ENCODE measurements at places on chromosomes 1 and 21. TPM values are rescaled to one million over a fixed set of nuclear protein-coding genes. Genes with fewer than 3 reads are reported as not detected.
A peak's percentile ranks its signal among the peaks of the same experiment; 100 is the strongest.

The SON gene
- total RNA-seq = 348 TPM

- H3K4me3 ChIP-seq = peak overlapping the region; percentile 90
- H3K27ac ChIP-seq = no peak overlapping the region
- DNase-seq = no peak
- H3K36me3 ChIP-seq = no peaks in the 10 kb centered on the region
- no peaks in the 10 kb centered on the region for H3K27me3 ChIP-seq
Observed at GRCh38 chr1:109040627-109040988, 1.3 kb downstream of the WDR47 start.

- no peaks in the 10 kb centered on the region for H3K27me3 ChIP-seq
- H3K4me1 ChIP-seq = no peaks in the 10 kb centered on the region
- no peaks in the 10 kb centered on the region for H3K36me3 ChIP-seq
- H3K4me3 ChIP-seq = no peak overlapping the region
- no peak for DNase-seq
Observed at GRCh38 chr1:67126111-67126746, 8.5 kb downstream of the C1orf141 start.

- H3K27ac ChIP-seq = no peak overlapping the region
- no peak overlapping the region for H3K4me3 ChIP-seq
- no peaks in the 10 kb centered on the region for H3K27me3 ChIP-seq
- DNase-seq = no peak
Observed at GRCh38 chr21:29242201-29242600, 56.5 kb upstream of the BACH1 start.

GRCh38 chr1:212622906-212623305, 14.3 kb downstream of the ATF3 start:
- DNase-seq = no peak
- H3K27ac ChIP-seq = no peak overlapping the region
- no peaks in the 10 kb centered on the region for H3K4me1 ChIP-seq
- H3K36me3 ChIP-seq = no peaks in the 10 kb centered on the region

The KANK4 gene
- total RNA-seq = not detected

DNA sequence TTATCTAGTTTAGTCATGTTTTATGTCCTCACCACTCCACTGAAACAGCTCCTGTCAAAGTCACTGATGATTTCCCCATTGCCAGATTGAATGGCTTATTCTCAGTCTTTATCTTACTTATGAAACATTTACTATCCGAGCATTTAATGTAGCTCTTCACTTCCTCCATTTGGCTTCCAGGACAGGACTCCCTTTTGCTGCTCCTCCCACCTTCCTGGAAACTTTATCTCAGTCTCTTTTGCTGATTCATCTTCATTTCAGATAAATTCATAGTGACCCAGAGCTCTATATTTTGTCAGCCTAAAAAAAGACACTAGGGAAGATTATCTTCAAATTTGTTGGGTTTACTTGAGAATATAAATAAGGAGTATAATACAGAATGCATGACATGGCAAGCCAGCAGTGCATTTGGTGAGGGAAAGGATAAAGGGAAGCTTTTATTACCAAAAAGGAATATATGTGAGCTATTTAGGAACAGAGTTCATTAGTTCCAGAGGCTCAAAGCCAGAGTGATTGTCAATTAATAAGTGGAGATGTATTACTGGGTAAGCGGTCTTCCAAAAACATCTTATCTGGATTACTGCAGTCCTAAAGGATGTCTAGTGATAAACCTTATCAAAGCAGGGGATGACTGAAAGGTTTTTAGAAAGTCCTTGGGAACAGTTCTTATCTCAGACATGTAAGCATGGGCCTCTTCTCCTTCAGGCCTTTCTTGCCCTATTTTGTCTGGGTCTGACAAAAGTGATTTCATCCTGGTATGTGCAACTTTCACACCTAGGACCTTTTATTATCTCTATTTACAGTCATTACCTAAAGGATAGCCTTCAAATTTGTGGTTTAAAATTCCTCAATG, 25.6 kb downstream of the IL23R start:
- no peaks in the 10 kb centered on the region for H3K36me3 ChIP-seq
- no peak overlapping the region for H3K4me3 ChIP-seq
- no peak for DNase-seq
- H3K27me3 ChIP-seq = no peaks in the 10 kb centered on the region
- H3K27ac ChIP-seq = no peak overlapping the region

DNA sequence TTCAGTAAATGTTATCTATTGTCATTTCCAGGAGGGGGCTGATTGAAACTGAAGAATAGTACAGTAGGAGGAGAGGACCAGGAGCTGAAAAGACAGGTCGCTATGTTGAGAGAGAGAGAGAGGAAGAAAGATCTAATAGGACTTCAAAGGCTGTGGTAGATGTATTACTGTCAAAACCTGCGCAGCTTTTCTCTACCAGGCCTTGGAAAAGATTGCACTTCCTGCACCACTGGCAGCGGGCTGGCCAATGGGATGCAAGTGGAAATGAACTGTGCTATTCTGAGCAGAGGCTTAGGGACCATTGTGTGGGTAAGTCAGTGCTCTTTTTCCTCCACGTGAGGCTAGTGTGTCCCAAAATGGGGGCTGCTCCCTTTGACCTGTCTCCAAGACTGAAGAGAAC, 47.1 kb downstream of the MDM4 start:
- H3K4me3 ChIP-seq = no peak overlapping the region
- peaks cover 11% of the 10 kb centered on the region for H3K4me1 ChIP-seq
- no peak overlapping the region for H3K27ac ChIP-seq
- DNase-seq = no peak
- H3K36me3 ChIP-seq = peaks cover 30% of the 10 kb centered on the region
- no peaks in the 10 kb centered on the region for H3K27me3 ChIP-seq

DNA sequence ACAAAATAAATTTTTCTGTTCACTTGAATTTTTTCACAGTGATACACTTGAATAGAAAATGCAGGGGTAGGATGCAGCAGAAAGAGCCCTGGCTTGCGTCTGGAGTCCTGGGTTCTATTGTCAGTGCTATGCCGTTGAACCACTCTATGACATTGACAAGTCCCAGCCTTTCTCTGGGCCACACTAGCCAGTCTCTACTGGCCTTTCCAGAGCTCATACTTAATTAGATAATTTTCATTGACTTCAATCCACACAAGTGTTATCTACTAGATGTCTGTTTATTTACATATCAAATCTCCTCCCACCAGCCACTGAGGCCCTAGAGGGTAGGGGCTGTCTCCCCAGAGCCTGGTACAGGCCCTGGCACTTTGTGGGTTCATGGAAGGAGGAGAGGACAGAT, 15.5 kb upstream of the CELA3B start:
- H3K4me3 ChIP-seq = no peak overlapping the region
- no peak for DNase-seq
- H3K4me1 ChIP-seq = peaks cover 12% of the 10 kb centered on the region
- no peaks in the 10 kb centered on the region for H3K36me3 ChIP-seq

DNA sequence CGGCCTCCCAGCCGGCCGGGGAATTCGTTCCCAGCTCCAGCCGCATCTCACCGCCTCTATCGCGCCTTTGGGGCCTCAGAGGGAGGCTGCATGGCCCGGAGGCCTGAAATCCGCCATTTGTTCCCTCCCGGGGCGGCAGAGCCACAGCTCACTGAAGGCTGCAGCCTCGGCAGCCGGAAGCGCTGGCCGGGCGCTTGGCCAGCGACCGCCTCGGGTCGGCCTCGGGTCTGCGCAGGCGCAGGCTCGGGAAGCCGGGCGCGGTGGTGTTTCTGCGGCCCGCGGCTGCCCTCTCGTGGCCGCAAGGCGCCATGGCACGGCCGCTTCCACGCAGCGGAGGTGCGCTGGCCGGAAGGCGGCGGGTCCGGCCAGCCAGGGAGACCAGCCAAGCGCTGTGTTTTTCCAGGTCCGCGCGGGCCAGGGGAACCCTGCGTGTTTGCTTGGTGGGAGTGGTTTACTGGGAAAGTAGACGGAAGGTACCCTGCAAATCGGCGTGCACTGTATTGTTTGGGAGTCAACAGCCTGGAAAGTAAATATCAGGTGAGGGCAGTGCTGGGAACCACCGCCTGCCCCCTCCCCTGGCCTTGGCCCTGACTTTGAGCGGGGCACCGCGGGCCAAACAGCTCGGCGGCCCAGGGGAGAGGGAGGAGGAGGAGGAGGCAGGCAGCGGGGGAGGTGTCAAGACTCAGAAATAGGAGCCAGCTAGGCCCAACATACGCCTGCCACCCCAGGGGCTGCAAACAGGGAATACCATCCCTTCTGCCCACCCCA, 52.7 kb upstream of the CD34 start:
- H3K27ac ChIP-seq = peak overlapping the region; percentile 84
- H3K4me3 ChIP-seq = peak overlapping the region; percentile 85
- peak; percentile 90 for DNase-seq
- peaks cover 9% of the 10 kb centered on the region for H3K27me3 ChIP-seq

DNA sequence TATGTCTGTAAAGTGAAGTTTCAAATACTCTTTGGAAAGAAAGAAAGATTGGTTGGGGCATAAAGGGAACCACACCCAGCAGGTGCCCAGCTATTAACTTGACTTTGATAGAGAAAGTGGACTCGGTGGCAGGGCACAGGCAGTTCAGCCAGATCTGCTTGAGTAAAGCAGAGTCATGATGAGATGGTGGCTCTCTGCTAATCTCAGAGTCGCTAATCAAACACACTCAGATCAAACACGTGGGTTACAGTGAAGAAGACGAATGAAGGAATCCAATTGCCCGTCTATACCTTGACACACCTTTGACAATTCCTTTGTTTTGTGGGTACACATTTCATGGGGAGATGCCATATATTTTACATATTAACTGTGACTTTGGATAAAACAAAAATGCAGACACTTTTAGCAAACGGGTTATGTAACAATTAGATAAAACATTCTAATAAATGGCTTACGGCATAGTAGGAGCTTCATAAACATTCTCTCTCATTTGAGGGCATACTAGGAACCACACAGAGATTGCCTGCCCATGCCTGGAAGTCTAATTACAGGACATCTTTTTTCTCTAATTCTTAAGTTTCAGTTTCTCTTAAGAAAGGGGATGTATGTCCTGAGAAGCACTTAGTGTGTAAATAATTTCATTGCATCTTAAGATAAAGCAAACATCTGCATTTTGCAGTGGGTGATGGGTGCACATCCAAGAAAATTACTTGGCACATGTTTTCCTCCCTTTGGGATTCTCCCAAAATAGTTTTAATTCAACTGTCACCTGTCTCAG, 7.2 kb downstream of the CBR1 start:
- no peak overlapping the region for H3K4me3 ChIP-seq
- no peaks in the 10 kb centered on the region for H3K27me3 ChIP-seq
- DNase-seq = no peak
- peaks cover 6% of the 10 kb centered on the region for H3K36me3 ChIP-seq
- peaks cover 8% of the 10 kb centered on the region for H3K4me1 ChIP-seq

DNA sequence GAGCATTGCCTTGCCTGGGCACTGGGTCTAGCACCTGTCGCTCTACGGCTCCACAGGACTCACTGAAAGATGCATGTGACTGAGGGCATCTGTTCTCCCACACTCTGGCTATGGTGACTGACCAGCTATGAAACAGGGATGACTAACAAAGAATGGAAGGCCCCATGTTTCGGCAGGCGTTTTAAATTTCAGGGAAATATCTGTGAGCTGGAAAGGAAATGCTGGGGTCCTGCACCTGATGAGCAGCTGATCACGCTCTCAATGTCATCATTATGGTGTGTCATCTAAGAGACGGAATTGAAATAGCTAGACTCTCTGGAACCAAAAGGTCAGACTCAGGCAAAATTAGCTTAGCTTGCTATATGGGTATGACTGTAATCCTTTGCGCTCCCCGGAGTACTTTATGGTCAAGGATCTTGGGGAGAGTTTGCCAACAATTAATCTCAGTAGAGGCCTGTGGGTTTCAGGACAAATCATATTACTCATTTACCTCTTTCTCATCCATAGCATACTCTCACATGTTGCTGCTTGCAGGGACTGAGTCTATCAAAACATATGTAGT, 24.5 kb upstream of the PALMD start:
- no peaks in the 10 kb centered on the region for H3K4me1 ChIP-seq
- H3K4me3 ChIP-seq = no peak overlapping the region
- no peaks in the 10 kb centered on the region for H3K27me3 ChIP-seq
- H3K36me3 ChIP-seq = no peaks in the 10 kb centered on the region
- no peak for DNase-seq

GRCh38 chr1:158998037-158998780, 11.5 kb upstream of the IFI16 start:
- H3K4me3 ChIP-seq = no peak overlapping the region
- H3K27me3 ChIP-seq = no peaks in the 10 kb centered on the region
- H3K4me1 ChIP-seq = peaks cover 14% of the 10 kb centered on the region
- H3K36me3 ChIP-seq = peaks cover 9% of the 10 kb centered on the region

The CLCA4 gene
- total RNA-seq = not detected

- peaks cover 26% of the 10 kb centered on the region for H3K4me1 ChIP-seq
- peaks cover 25% of the 10 kb centered on the region for H3K27me3 ChIP-seq
- no peaks in the 10 kb centered on the region for H3K36me3 ChIP-seq
- H3K27ac ChIP-seq = no peak overlapping the region
- no peak overlapping the region for H3K4me3 ChIP-seq
Observed at GRCh38 chr1:156112276-156113137, 2.0 kb upstream of the LMNA start.

The CD1B gene
- total RNA-seq = not detected

DNA sequence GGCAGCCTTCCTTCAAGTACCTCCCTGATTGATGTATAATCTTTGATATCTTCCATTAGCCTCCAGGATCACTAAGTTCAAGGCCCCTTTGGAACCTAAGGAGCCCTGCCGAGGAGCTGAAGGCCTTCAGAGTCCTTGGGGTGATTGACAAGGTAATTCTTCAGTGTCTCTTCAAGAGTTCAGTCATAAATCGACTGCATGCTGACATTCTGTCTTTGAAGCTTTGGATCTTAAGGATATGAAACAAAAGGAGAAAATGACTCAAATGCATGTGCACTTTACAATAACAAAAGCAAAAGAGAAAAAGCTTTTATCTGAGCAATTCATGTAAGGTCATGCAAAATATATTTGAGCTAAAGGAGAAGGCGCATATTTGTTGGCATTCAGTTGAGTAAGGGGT, 125.3 kb downstream of the RPS6KC1 start:
- H3K4me1 ChIP-seq = no peaks in the 10 kb centered on the region
- H3K27ac ChIP-seq = no peak overlapping the region
- no peak for DNase-seq
- H3K27me3 ChIP-seq = no peaks in the 10 kb centered on the region

GRCh38 chr1:58548371-58548770, 1.8 kb upstream of the OMA1 start:
- DNase-seq = no peak
- peaks cover 10% of the 10 kb centered on the region for H3K4me1 ChIP-seq
- no peaks in the 10 kb centered on the region for H3K27me3 ChIP-seq
- H3K4me3 ChIP-seq = no peak overlapping the region

DNA sequence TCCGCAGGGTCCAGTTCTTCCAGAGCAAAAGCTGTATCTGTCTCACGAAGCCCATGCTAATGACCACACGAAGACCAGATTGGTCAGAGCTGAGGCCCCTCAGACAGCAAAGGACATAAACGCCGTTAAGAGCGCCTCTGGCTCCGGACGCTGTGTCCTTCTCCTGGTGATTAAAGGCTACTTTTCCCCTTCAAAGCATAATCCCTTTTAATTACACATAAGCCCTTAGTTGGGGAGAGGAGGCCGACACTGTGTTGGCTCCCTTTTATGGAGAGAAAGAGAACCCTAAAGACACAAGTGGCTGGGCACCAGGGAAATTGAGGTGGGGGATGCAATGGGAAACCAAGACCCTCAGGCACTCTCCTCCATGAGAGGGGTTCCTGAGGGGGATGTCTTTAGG, at the start of gene ABCA4:
ABCA4 (minus strand) TSS at position 158 of the 400 bp plus-strand sequence; CDS start at position 55, 103 bp downstream.
- H3K36me3 ChIP-seq = no peaks in the 10 kb centered on the region
- H3K27ac ChIP-seq = no peak within 1 kb of the TSS
- no peak within 1 kb of the TSS for H3K4me3 ChIP-seq

GRCh38 chr1:25704267-25704691, 87.7 kb downstream of the MAN1C1 start:
- peaks cover 15% of the 10 kb centered on the region for H3K27me3 ChIP-seq
- no peak overlapping the region for H3K27ac ChIP-seq
- H3K4me3 ChIP-seq = no peak overlapping the region
- H3K36me3 ChIP-seq = no peaks in the 10 kb centered on the region
- H3K4me1 ChIP-seq = peaks cover 13% of the 10 kb centered on the region
- peak; percentile 38 for DNase-seq
